ENCODE measurements at places on chromosomes 3 and 15. TPM values are rescaled to one million over a fixed set of nuclear protein-coding genes. Genes with fewer than 3 reads are reported as not detected.

Gene SOX14
- total RNA-seq = 0.44 TPM

Gene GOLGA6D
- total RNA-seq = 0.18 TPM

Gene FSIP1
- 0.50 TPM for total RNA-seq

Gene GHSR
- not detected for total RNA-seq

Gene SUSD5
- 1.7 TPM for total RNA-seq

DNA sequence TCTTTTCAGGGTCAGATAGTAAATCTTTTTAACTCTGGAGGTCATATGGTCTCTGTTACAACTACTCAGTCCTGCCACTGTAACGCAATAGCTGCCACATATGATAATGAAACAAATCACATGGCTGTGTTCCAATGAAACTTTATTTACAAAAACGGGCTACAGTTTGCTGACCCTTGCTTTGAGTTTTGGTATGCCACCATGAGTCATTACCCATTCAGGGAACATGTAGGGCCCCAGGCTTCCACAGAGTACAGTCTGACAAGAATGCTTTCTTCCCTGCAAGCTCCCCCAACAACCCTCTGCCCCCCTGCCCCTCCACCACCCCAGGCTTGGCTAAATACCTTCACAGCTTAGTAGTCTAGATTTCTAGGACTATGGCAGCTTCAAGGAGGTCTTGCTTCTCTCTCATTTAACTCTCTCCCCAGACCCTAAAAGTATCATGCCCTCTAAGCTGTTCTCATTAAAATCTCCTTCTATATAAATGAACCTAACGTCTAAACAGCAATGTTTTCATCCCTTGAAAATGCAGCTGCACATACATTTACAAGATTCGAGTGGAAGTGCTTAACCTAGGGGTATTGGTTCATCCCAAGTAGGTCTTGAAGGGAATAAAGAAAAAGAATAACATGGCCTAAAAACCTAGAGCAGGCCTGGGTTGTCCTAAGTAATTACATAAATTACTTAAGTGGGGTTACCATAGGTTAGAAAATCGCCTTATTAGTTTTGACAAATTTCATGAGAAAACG lies 117.8 kb upstream of the PRICKLE2 start:
- no peaks in the 10 kb centered on the region for H3K27me3 ChIP-seq
- peak overlapping the region; percentile 92 for H3K27ac ChIP-seq
- peaks cover 7% of the 10 kb centered on the region for H3K36me3 ChIP-seq
- no peak overlapping the region for H3K4me3 ChIP-seq
- H3K4me1 ChIP-seq = peaks cover 78% of the 10 kb centered on the region

Gene CACNA2D3
- 2.8 TPM for total RNA-seq

DNA sequence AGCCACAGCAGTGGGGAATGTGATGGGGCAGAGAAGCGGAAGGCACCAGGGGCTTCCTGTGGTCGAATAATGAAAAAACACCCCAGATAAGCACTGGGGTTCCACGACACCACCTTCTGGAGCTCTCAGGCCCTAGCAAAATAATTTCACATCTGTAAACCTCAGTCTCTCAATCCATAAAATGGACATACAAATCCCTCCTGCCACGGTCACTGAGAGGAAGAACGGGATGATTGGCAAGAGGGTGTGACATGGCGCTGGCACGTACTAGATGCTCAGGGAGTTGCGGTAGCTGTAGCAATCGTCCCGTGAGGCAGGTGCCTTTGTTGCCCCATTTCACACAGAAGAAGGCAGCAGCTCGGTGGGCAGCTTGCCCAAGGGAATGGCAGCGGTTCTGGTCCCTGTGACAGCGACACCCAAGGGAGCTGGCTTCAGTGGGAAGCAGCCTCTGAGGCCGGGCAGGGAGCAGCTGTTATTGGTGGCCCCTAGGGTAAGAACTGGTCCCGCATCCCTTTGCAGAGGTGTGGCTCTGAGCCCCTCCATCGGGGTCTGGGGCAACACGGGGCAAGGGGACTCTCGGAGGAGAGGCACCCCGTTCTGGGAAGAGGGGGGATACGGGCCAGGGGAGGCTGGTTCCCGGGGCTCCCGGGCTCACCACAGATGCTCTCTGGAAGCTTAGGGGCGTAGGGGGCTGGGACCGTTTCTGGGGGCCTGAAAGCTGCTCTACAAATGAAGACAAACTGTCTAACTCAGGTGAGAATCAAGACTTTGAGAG lies 114.0 kb upstream of the ALDH1A3 start:
- H3K4me3 ChIP-seq = no peak overlapping the region
- peaks cover 25% of the 10 kb centered on the region for H3K4me1 ChIP-seq
- H3K27me3 ChIP-seq = peaks cover 9% of the 10 kb centered on the region
- no peak for DNase-seq
- H3K27ac ChIP-seq = no peak overlapping the region

Gene CDHR4
- total RNA-seq = not detected

DNA sequence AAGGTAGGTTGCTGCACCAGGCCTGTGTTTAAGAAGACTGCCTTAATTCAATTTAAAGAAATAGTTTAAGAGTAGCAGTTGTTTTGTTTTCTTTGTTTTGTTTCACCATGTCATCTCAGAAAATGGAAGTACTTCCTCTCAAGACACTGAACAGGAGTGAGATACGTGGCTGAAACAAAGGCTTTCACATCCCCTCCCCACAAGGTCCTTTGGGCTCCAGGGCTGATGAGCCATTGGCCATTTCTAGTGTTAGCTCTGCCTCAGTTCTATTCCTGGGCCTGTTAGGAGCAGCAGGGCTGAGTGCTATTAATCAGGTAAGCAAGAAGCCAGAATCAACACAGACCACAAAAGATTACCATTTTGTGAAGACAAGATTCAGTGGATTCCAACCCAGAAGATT lies 132.8 kb downstream of the KCNAB1 start:
- no peaks in the 10 kb centered on the region for H3K36me3 ChIP-seq
- no peak overlapping the region for H3K4me3 ChIP-seq
- H3K27me3 ChIP-seq = no peaks in the 10 kb centered on the region
- peaks cover 12% of the 10 kb centered on the region for H3K4me1 ChIP-seq
- no peak for DNase-seq
